Hepatic stellate cell (primary cell): ENCODE measurements at places on chromosomes 7 and 10.

GRCh38 chr7:130490888-130491804 lies 739 bp upstream of the MEST start:
- DNase-seq: peak; percentile 44

GRCh38 chr10:71045204-71045809 lies 156.9 kb upstream of the PCBD1 start:
- no peak for DNase-seq

GRCh38 chr10:110811791-110812581 lies 59.7 kb upstream of the PDCD4 start:
- DNase-seq: no peak

- peak; percentile 62 for DNase-seq
Observed at GRCh38 chr7:130273933-130274255, 7.2 kb downstream of the CPA2 start.

GRCh38 chr10:8043569-8044306 lies 10.8 kb upstream of the GATA3 start:
- no peak for DNase-seq

GRCh38 chr7:5497295-5498103 lies 73.9 kb upstream of the TNRC18 start:
- no peak for DNase-seq

- DNase-seq: no peak
Observed at GRCh38 chr7:34322841-34323240, 335.2 kb upstream of the NPSR1 start.

DNA sequence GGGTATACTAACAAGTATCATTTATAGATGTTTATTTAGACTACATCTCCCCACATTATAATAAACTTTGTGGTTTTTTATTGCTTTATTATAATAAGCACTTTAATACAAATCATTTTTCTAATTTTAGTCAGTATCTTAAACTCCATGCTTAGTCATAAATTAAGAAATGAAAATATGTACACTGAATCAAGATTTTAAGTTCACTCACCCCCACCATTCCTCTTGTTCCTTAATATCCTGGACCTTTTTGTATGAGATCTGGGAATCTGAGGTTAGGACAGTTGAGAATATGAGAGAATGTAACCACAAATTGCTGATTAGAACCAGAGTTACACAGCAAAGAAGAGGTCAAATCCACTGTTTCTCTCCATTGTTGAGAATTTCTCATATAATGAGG lies 93.6 kb upstream of the WNT16 start:
- DNase-seq: no peak

DNA sequence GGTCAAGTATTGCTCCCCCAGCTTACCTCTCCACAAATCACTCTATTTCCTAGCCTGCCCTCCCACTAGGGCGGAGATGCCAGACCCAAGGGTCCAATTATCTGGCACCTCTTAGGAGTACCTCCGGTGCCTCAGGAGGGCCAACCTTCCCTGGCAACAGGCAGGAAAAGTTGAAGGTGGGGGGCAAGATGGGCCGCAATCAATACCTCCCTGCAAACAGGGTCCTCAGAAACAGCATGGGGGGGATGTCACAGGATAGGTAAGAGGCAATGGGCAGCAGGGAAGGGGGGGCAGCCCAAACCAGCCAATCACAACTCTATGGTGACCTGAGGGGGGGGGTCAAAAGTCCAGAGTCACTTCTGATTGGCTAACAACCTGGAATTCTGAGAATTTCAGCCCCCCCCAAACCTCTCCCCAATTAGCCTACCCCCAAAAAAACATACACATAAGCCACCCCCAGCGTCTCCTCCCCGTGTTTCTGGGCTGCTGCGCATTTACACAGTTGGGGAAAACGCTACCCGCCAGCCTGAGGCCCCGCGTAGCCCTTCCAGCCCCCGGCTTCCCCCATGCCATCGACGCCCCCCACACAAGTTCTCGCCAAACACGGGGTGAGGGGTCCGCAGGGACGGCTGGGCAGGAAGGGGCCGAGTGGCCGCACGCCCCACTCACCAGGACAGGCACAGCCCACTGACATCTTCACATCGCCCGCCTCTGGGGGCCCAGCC lies 589 bp downstream of the LDB1 start:
- DNase-seq: peak; percentile 92

DNA sequence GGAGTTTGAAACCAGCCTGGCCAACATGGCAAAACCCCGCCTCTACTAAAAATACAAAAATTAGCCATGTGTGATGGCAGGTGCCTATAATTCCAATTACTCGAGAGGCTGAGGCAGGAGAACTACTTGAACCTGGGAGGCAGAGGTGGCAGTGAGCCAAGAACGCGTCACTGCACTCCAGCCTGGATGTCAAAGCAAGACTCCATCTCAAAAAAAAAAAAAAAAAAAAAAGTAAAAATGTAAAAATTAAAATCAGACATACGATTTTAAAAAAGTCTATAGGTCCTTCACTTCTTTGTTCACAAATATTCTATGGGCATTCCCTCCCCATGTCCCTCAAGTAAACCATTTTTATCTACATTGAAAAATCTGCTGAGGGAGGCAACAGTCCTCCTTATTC lies 34.9 kb upstream of the TLL2 start:
- DNase-seq: no peak

GRCh38 chr10:77413231-77413630 lies 224.4 kb downstream of the KCNMA1 start:
- DNase-seq: no peak

- no peak for DNase-seq
Observed at GRCh38 chr7:50645186-50645585, 80.0 kb upstream of the DDC start.

GRCh38 chr7:361680-362401 lies 71.9 kb downstream of the FOXL3 start:
- DNase-seq: no peak

DNA sequence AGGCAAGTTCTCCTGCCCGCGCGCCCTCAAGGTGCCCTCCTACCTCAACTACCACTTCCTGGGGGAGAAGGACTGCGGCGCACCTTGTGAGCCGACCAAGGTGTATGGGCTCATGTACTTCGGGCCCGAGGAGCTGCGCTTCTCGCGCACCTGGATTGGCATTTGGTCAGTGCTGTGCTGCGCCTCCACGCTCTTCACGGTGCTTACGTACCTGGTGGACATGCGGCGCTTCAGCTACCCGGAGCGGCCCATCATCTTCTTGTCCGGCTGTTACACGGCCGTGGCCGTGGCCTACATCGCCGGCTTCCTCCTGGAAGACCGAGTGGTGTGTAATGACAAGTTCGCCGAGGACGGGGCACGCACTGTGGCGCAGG lies 1.4 kb downstream of the FZD1 start:
- no peak for DNase-seq

DNA sequence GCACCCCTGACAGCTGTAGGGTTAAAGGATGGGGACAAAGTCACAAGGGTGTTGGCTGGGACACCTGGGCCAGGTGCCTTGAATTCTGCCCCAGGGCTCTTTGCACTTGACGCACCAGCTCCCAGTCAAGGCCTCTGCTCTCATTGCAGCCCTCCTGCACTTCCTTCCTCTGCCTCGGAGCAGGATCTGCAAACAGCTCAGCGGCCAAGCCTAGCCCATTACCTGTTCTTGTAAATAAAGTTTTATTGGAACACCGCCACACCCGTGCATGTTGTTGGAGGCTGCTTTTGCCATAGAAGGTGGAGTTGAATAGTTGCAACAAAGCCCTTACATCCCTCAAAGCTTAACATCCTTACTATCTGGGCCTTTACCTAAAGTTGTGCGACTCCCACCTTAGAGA lies 483.8 kb upstream of the FOXK1 start:
- no peak for DNase-seq

DNA sequence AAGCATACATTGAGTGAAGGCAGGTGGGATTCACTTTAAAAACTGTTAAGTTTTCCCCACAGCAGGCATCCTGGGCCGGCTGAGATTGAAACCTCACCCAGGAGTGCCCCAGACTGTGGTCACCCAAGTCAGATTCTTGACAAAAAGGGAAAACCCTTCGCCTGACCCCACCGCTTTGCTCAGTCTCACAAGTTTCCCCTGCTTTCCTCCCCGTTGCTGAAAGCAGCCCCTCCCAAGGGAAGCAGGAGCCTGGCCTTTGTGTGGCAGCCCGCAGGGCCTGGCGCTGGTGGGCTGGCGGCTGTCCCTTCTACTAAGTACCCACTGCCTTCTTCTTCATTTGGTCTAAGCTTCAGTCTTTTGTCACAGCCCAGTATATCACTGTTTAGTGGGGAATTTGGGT lies 16.0 kb downstream of the RNF32 start:
- no peak for DNase-seq

GRCh38 chr10:6022660-6023059 lies 39.5 kb downstream of the IL2RA start:
- DNase-seq: no peak

DNA sequence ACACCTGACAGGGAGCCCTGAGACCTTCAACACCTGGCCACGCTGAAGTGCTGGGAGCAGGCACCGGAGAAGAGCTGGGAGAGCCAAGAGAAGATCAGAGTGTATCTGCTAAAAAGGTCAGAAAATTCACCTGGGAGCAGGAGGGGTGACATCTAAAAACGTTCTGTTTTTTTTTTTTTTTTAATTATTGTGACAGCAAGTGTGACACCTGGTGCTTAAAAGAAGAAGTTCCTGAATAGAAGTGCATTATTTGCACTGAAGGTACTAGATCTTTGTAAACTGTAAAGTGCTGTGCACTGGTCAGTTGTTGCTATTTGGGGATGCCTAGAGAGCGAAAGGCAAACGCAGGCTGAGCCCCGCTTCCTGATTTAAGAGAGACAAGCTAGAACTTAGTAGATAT lies 422.0 kb downstream of the PLXNA4 start:
- DNase-seq: no peak

- no peak for DNase-seq
Observed at GRCh38 chr7:129469930-129470329, 32.4 kb upstream of the SMKR1 start.

DNA sequence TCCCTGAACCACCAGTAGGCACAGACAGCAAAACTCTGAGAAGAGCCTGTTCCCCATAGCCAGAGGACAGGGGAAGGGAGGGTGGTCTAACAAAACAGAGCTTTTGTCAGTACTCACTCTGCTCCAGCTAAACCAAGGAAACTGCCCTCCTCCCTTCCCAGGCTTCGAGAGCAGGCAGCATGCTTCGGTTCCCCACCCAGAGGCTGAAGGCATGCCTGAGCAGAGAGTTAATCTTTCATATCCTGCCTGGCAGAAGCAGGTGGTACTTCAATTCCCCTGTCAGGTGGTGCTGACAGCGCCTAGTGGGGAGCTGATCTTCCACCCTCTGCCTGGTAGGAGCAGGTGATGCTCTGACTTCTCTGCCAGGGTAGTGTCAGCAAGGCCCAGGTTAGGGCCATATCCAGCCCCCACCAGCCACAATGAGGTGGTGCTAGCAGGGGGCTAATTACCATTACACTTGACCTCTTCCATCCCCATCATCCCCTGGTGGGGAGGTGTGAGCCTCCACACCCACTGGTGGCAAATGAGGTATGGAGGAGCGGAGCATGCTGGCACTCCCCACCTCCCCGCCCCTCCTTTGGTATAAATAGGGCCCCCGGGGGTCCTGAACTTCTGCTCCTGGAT lies 35.1 kb downstream of the SDK1 start:
- DNase-seq: no peak

DNA sequence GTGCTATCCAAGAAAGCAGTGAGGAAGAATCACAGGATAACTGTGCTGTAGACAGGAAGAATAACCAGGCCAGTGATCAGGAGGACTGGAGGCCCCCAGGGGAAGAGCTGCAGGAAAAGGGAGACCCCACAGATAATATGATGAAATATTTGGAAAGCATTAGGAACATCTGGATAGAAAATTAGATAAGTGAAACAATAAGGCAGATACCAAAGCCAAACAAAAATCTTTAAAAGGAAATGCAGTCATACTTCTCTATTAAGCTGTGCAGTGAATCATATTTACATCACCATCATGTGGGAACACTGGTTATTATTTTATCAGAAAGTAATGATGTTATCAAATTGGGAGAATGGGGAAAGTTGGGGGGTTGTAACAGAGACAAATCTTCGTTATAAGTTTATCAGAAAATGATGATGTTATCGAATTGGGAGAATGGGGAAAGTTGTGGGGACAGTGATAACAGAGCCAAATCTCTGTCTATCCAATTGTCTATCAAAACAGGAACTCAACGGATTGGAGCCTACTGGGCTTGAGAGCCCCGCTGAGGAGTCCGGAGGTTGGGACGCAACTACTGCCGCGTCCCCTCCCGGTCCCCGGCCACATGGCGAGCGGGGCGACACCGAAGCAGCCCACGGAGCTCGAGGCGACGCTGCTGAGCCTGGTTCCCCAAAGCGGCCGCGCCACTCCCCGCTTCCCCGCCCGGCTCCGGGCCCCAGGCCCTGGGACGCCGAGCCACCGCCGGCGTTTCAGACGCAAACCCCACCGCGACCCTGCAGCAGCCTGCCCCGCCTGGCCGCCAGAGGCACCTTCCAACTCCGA lies 14.0 kb upstream of the RALA start:
- peak; percentile 70 for DNase-seq

DNA sequence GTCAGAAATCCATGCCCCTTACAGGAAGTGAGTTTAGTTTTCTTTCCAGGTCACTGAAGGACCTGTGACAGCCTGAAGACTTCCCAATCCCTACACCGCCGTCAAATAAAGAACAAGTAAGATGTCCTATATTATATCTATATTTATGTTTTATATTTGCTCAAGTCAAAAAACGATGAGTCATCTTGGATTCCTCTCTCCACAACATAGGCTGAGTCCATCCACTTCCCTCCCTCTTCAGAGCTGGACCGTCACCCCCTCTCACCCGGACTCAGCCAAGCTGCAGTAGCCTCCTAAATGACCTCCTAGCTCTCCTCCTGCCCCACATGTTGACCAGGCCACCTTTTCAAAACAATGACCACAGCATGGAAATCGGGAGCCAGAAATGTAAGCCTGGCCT lies 53.5 kb downstream of the GLI3 start:
- peak; percentile 30 for DNase-seq

GRCh38 chr10:62453274-62453673 lies 79.1 kb downstream of the ZNF365 start:
- DNase-seq: no peak

GRCh38 chr7:27100694-27101170 lies 1.8 kb downstream of the HOXA2 start:
- DNase-seq: no peak

DNA sequence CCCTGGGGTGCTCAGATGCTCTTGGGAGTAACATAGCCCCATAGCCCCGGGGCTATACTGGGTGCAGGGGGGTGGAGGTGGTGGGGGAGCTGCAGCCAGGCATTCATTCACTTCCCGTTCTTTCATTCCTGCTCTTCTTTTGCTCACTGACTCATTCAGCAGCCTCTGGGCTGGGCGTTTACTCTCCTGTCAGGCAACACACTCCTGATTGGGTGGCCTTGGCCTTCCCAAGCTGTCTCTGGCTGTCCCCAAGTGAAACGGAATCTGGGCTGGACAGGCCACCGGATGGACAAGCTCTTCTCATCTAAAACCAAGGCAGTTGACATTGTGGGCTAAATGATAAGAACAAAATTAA lies 34.6 kb downstream of the CHST3 start:
- peak; percentile 95 for DNase-seq
